Naive thymus-derived CD8-positive, alpha-beta T cell (primary cell): ENCODE measurements at places on chromosomes 7 and 10.

- no peaks in the 10 kb centered on the region for H3K4me1 ChIP-seq
- H3K27ac ChIP-seq, result no peak overlapping the region
- H3K27me3 ChIP-seq, result no peaks in the 10 kb centered on the region
Measured at GRCh38 chr7:125253452-125254190, 324.0 kb upstream of the POT1 start.

DNA sequence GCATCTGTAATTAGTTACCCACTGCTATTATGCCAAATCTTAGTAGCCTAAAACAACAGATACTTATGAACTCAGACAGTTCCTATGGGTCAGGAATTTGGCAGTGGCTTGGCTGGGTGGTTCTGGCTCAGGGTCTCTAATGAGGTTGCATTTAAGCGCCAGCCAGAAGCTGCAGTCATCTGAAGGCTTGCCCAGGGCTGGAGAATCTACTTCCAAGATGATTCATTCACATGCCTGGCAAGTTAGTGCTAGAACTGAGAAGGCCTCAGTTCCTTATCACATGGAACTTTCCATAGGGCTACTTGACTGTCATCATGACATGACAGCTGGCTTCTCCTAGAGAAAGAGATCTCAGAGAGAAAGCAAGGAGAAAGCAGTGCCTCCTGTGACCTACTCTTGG is 121.3 kb downstream of the AVL9 start:
- no peak for DNase-seq
- no peak overlapping the region for H3K4me3 ChIP-seq
- no peak overlapping the region for H3K27ac ChIP-seq

GRCh38 chr7:81929386-81929785 is 159.5 kb upstream of the HGF start:
- no peaks in the 10 kb centered on the region for H3K27me3 ChIP-seq
- no peak overlapping the region for H3K4me3 ChIP-seq
- H3K27ac ChIP-seq, result no peak overlapping the region
- no peak for DNase-seq
- no peaks in the 10 kb centered on the region for H3K36me3 ChIP-seq
- no peaks in the 10 kb centered on the region for H3K4me1 ChIP-seq

GRCh38 chr10:48273741-48274140 is 755 bp downstream of the FRMPD2 start:
- no peak overlapping the region for H3K27ac ChIP-seq
- no peak for DNase-seq
- H3K36me3 ChIP-seq, result no peaks in the 10 kb centered on the region
- no peaks in the 10 kb centered on the region for H3K27me3 ChIP-seq
